DMS53 (cell line): ENCODE measurements at places on chromosomes 1 and 21.

- DNase-seq: peak; percentile 79
These were observed 1.4 kb upstream of the WDR26 start for GRCh38 chr1:224435999-224436398.

DNA sequence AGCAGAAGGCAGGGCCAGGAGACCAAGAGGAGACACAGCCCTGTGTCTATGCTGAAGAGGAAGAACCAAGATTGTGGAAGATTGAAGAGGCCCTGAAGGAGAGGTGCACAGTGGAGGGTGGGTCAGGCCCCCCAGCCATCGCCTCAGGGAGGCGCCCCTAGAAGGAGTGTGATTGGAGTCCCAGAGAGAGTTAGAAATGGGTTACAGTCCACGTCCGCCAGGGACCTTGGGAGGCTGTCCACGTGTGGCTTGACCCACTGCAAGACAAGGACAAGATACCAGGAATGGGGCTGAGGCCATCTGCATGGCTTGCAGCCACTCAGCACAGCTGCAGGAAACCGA is 375.1 kb downstream of the NPHP4 start:
- DNase-seq: no peak

- DNase-seq: no peak
These were observed 25.6 kb downstream of the AK2 start for GRCh38 chr1:33010932-33011731.

- no peak for DNase-seq
These were observed 129.7 kb upstream of the FAM72C start for GRCh38 chr1:144101397-144102045.

GRCh38 chr1:26541431-26541815 is 11.9 kb downstream of the RPS6KA1 start:
- DNase-seq: no peak

GRCh38 chr1:178664278-178664677 is 60.8 kb upstream of the RALGPS2 start:
- DNase-seq: no peak

DNA sequence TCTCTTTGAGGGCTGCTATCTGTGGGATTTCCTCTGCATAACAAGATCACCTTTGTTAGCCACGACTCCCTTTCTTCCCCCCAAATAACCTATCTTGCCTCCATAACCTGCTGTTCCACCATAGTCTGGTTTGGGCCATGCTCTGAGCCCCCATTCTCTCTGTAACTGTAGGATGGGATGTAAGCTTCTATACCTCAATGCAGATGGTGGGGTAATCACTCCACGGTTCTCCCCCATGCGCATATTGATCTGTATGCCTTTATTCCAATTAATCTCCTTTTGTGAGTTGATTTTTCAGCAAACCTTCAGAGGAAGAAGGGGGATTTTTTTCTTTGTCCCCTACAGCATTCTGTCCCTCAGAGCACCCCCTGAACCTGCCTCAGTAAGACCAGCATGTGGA is 170.1 kb upstream of the IRF2BP2 start:
- DNase-seq: no peak

DNA sequence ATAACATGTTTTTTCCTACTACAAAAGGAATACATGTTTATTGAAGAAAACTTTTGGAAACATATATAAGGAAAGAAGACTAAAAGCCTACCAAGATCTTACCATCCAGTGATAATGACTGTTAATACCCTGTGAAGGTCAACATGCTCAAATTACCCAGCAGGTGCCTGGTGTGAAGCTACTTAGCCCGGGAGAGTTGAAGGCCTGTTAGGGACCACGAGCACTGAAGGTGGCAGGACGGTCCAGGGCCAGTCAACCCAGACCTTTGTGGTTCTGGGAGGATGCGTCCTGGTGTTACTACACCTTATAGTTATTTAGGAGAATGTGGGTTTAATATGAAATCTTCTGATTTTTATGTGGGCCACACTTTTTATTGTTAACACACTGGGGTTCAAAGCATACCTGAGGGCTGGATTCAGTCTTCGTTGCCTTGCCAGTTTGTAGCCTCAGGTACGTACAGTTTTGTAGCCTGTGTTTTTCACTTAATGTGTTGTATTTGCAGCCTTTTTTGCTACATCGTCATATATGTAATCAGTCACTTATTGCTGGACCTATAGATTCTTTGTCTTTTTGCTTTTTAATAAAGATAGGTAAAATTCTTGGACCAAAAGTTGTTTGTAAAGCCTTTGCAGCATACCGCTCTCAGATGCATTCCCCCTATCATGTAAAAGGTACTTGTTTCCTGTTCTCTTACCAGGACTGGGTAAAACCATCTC is 9.8 kb downstream of the ITSN1 start:
- DNase-seq: peak; percentile 26

DNA sequence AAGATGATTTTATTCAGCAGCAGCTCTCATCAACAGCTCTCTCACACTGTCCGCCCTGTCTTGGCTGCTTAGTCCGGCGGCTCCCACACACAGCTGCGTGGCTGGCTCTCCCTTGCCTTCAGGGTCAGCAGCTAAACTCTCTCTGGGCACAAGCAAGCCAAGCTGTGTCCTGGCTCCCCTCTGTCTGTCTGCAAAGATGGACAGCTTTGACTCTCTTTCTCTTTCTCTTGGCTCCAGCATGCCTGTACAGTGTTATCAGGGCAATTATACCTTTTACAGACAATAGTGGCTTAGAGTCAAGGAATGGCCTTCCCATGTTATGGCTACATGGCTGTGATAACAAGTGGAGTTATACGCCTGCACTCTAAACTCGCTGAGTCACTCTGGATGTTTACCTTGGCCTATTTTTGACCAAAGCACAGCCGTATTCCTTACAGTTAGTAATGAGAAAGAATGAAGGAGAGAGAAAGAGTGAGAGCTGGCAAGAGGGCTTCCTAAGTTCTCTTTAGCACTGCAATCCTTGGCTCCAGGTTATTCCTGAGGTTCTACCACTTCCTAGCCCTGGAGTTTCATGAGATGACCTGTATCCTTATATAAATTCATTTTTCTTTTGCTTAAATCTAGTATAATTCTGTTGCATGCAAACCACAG is 59.9 kb upstream of the ZSWIM5 start:
- peak; percentile 94 for DNase-seq

DNA sequence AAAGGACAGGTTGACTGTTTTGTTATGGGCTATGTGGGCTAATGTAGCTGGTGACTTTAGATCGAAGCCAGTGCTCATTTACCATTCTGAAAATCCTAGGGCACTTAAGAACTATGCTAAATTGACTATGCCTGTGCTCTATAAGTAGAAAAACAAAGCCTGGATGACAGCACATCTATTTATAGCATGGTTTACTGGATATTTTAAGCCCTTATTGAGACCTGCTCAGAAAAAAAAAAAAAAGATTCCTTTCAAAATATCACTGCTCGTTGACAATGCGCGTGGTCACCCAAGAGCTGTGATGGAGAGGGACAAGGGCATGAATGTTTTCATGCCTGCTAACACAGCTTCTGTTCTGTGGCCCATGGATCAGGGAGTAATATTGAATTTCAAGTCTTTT is 48.1 kb downstream of the CAMSAP2 start:
- DNase-seq: no peak

DNA sequence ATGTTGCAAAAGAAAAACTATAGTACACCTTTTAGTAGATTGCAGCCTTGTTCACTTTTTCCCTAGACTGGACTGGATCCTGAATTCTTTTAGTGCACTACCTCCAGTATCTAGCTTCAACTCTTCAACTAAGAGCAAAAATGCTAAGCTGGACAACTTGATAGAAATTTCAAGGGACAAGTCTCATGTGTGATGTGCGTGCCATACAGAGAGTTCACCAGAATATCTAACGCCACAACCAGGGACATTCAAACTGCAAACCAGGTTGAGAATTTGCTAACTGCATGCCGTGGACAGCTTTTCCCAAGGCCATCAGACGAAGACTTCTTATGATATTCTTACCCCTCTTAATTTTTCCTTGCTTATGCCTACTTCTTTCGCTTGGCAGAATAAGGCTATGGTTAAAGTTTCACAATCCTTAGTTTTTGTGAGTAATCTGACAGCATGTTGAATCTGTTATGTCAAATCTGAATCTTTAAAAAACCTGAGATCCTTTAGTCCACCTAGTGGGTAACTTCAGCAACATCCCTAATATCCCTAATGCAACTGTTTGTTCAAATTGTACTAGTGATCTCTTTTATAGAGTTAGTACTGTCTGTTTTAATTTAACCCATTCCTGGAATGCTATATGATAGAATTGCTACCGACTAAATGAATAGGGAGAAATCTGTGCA is 66.4 kb downstream of the DDAH1 start:
- DNase-seq: peak; percentile 7

DNA sequence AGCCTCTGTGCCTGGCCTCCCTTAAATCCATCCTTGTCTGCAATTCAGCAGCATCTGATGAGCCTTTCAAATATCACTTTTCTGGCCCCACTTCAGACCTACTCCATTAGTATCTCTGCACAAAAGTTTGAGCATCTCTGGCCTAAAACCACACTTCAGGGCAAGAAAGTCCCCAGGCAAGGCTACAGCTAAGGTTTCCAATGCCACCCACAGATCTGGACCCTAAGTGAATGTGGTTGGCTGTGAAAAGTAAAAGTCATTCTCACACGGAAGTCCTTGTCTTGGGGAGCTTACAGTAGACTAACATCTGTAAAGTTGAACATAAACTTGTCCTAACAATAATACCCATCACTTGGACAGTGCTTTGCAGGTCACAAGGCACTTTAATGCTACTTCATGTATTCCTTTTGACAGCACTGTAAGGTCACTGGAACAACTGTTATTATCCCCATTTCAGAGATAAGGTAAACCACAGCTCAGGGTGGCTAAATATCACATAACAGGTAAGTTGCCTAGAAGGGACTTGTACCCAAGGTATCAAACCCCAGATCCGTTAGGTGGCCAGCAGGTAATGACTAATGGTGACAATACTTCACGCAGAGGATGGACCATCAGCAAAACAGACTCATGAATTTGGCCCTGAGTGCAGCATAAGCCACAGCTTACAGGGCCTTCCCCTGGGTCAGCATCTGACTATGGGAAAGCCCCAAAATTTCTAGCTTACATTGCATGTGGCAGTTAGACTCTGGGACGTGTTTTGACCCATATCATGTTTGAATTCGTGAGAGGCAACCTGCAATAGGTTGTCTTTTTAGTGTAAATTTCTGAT is 356.0 kb downstream of the HHAT start:
- no peak for DNase-seq

DNA sequence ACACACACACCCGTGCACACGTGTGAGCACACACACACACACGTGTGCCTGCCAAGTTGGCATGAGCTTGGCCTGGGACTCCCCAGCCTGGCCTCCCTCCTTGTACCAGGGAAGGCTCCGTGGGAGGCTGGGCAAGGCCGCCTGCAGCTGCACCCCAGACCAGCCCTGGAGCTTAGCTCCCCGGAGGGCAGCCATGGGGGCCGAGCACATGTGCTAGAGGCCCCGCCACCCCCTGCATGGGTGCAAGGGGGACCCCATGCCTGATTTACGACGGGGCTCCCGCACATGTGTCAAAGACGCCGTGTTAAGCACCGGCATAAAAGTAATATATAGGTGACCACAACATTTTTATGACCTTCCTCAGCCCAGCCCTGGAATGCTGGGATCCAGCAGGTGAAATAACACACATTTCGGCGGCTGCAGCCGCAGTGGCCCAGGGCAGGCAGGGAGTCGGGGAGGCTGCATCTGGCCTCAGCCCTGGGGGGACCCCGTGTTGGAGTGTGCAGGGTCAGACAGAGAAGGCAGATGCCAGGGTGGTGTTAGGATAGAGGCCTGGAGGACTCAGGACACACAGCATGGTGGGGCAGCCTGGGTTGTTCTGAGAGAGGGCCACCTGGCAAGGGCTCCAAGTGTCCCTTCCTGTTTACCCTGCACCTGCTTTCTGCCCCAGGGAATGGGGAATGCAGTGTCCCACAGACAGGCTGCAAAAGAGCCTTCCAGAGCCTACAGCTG is 56.3 kb downstream of the WNT9A start:
- peak; percentile 71 for DNase-seq

- peak; percentile 91 for DNase-seq
These were observed 28.8 kb downstream of the AHDC1 start for GRCh38 chr1:27574871-27575831.

DNA sequence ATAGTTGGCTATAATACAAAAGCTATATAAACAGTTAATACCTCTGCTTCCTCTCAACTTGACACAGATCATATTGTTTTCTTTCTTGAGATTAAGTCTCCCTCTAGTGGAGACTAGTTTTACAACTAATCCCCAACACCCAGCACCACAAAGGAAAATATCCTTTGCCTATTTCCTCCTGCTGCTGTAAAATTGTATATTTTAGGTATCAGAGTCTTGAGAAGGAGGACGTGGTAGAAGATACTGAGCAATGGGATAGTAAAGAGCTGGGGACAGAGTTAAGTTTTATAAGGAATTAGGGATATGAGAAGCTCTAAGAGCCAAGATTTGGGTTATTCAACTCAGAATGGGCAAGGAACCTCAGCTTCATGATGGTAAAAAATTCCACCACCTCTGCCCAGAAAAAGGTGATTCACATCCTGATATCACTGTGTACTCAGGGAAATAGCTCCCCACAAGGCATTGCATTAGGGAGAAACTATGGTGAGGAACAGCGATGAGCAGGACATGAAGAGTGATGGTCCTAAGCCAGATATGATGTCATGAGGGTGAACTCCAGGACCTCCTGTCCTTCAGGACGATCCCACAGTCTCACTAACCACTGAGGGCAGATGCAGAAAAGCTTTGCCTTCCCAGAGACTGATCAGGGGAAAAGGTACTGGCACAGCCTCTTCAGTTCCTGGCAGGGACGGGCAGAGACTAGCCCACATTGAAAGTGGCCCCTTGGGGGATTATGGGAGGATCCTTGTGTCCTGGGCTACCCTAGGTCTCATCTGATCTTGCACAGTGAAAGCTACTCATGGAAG is 14.7 kb upstream of the CFAP126 start:
- peak; percentile 83 for DNase-seq

DNA sequence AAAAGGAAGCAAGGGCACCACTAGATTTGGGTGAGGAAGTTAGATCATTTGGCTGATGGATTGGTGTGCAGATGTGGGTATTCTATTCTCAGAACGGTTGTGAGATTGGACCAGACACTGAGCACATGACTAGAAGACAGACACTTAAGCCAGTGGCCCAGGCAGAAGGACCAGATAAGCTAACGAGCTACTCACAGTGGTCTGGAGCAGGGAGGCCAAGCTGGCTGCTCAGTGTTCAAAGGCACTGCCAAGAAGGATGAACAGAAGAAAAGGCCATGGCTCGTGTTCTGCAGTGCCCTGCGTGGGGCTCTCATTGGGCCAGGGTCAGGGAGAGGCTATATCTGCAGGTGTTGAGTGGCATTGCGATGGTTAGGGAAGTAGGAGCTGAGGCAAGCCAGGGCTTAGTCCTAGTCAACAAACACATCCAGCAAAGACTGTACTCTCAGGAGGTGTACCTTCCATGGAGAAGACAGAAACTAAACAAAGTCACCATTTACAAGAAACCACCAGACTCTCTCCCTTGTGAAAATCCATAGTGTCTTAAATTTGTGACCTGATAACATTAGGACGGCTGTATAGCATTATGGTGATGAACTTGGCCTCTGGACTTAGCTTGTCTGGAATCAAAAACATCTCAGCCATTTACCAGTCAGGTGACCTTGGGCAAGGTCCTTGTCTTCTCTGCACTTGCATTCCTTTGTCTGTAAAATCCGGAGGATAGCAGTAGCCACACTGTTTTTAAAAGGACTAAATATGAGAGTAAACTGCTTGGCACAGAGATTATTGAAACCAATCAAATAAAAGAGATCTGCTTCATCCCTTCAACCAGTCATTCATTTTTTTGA is 274.5 kb downstream of the SIPA1L2 start:
- no peak for DNase-seq

GRCh38 chr21:42234464-42235241 is 15.7 kb downstream of the ABCG1 start:
- peak; percentile 94 for DNase-seq
